ENCODE measurements at places on chromosomes 13 and 19. TPM values are rescaled to one million over a fixed set of nuclear protein-coding genes. Genes with fewer than 3 reads are reported as not detected.

GRCh38 chr13:95234242-95234641 lies 67.0 kb downstream of the ABCC4 start:
- no peak for DNase-seq

DNA sequence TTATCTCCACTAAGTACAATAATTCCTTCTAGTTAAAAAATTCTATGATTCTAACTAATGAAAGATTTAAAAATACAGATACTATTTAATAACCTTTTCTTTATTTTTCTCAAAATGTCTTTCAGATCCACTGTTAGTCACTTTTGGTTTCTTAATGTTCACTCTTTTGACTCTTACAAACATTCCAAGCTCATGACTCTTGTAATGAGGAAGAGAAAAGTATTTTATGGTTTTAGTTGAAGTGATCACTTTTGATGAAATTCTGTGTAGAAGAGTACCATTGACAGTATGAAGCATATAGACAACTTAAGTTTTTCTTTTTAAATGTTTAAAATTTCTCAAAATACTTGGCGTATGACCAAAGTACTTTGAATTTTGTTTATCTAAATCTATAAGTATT lies 27.8 kb downstream of the COG3 start:
- no peak for DNase-seq

GRCh38 chr19:12244370-12244769 lies 50.3 kb downstream of the ZNF44 start:
- no peak for DNase-seq

DNA sequence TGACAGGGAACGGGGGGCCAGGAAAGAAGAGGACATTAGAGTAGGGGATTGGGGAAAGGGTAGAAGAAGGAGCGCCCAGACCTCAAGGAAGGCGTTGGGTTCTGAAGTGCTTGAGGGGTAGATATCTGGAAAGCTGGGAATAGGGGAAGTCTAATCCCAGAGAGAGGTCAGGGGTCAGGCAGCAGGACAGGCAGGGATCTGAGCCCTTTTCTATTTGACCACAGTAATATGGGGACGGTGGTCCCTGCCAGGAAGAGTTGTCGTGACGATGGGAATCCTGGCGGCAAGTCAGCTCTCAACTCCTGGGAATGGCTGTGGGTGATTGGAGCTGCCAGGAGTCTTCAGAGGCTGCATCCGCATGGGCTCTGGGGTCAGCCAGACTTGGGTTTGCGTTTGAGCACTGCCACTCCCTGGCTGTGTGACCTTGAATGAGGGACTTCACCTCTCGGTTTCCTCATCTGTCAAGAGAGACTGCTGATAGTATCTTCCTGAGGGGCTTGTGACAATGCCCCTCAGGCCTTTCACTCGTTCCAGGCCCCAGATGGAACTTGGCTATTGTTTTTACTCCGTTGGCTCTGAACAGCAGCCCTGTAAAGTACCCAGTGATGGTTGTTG lies 1.3 kb downstream of the AP2A1 start:
- DNase-seq: no peak

The TMEM255B gene
- total RNA-seq: under 0.01 TPM

Data from occipital lobe (tissue), 3 donors.